Type B pancreatic cell (in vitro differentiated cells): ENCODE measurements at places on chromosomes 4 and X. TPM values are rescaled to one million over a fixed set of nuclear protein-coding genes. Genes with fewer than 3 reads are reported as not detected.
A peak's percentile ranks its signal among the peaks of the same experiment; 100 is the strongest.

Gene TIMM17B
- total RNA-seq = 64.4 and 77.4 TPM in 2 replicates

Gene ANXA5
- total RNA-seq = 175 and 245 TPM in 2 replicates

Gene GIMD1
- total RNA-seq = not detected in 2 replicates

Gene PRSS12
- 14.1 and 23.6 TPM in 2 replicates for total RNA-seq

Gene P2RY4
- not detected in 2 replicates for total RNA-seq

GRCh38 chr4:127783955-127784770 lies 2.0 kb downstream of the HSPA4L start:
- H3K4me1 ChIP-seq = peaks cover 14% of the 10 kb centered on the region
- peak overlapping the region; percentile 98 for H3K27ac ChIP-seq
- peaks cover 27% of the 10 kb centered on the region for H3K27me3 ChIP-seq
- H3K36me3 ChIP-seq = no peaks in the 10 kb centered on the region
- peak overlapping the region; percentile 99 for H3K4me3 ChIP-seq
- no peak for DNase-seq

GRCh38 chr4:10184041-10184440 lies 67.4 kb upstream of the WDR1 start:
- no peak overlapping the region for H3K27ac ChIP-seq
- H3K4me1 ChIP-seq = no peaks in the 10 kb centered on the region
- no peaks in the 10 kb centered on the region for H3K36me3 ChIP-seq
- no peak overlapping the region for H3K4me3 ChIP-seq
- peaks cover 5% of the 10 kb centered on the region for H3K27me3 ChIP-seq

GRCh38 chrX:24153178-24153795 lies 3.8 kb downstream of the ZFX start:
- DNase-seq = no peak
- H3K27ac ChIP-seq = peak overlapping the region; percentile 91
- no peaks in the 10 kb centered on the region for H3K27me3 ChIP-seq
- H3K4me1 ChIP-seq = peaks cover 47% of the 10 kb centered on the region
- peaks cover 23% of the 10 kb centered on the region for H3K36me3 ChIP-seq

DNA sequence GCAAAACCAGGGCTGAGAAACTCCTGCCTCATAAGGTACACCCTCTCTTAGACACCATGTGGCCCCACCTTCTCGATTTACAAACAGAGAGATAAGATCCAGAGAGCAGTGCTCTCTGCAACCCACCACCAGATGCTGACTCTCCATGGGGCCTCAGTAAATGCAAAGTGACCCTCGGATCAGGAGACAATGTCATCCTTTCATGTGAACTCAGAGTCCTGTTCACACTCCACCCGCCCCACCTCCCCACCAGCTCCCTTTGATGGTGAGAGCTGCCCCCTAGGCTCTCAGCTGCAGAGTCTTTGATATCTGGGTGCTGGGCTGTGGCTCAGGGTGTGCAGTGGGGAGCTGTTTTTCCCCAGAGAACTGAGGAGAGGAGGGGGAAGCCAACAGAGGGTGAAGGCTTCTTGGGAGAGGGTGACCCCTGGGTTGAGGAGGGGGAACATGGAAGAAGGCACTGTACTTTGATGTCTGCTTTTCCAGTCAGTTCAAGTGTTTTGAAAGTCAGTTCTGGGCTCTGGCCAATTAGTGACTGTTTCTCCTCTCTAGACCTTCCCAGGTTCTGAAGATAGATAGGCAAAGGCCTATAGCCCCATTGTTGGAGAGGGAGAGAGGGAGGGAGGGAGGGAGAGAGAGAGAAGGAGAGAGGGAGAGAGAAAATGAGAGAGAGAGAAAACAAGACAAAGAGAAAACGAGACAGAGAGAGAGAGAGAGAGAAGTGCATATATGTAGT lies 88.2 kb downstream of the SCD5 start:
- peaks cover 3% of the 10 kb centered on the region for H3K27me3 ChIP-seq
- no peaks in the 10 kb centered on the region for H3K36me3 ChIP-seq
- H3K4me1 ChIP-seq = peaks cover 18% of the 10 kb centered on the region
- no peak overlapping the region for H3K27ac ChIP-seq
- DNase-seq = no peak
- no peak overlapping the region for H3K4me3 ChIP-seq

GRCh38 chr4:90960840-90961239 lies 833.6 kb downstream of the CCSER1 start:
- no peaks in the 10 kb centered on the region for H3K27me3 ChIP-seq
- no peak overlapping the region for H3K4me3 ChIP-seq
- H3K27ac ChIP-seq = no peak overlapping the region
- H3K36me3 ChIP-seq = no peaks in the 10 kb centered on the region

GRCh38 chr4:95522682-95523530 lies 25.9 kb downstream of the UNC5C start:
- H3K4me1 ChIP-seq = peaks cover 30% of the 10 kb centered on the region
- H3K4me3 ChIP-seq = no peak overlapping the region
- DNase-seq = no peak
- H3K36me3 ChIP-seq = peaks cover 30% of the 10 kb centered on the region

- no peaks in the 10 kb centered on the region for H3K4me1 ChIP-seq
- no peak overlapping the region for H3K27ac ChIP-seq
- no peak for DNase-seq
- H3K27me3 ChIP-seq = peaks cover 3% of the 10 kb centered on the region
- no peaks in the 10 kb centered on the region for H3K36me3 ChIP-seq
Measured at GRCh38 chr4:110034026-110034393, 121.3 kb downstream of the EGF start.

DNA sequence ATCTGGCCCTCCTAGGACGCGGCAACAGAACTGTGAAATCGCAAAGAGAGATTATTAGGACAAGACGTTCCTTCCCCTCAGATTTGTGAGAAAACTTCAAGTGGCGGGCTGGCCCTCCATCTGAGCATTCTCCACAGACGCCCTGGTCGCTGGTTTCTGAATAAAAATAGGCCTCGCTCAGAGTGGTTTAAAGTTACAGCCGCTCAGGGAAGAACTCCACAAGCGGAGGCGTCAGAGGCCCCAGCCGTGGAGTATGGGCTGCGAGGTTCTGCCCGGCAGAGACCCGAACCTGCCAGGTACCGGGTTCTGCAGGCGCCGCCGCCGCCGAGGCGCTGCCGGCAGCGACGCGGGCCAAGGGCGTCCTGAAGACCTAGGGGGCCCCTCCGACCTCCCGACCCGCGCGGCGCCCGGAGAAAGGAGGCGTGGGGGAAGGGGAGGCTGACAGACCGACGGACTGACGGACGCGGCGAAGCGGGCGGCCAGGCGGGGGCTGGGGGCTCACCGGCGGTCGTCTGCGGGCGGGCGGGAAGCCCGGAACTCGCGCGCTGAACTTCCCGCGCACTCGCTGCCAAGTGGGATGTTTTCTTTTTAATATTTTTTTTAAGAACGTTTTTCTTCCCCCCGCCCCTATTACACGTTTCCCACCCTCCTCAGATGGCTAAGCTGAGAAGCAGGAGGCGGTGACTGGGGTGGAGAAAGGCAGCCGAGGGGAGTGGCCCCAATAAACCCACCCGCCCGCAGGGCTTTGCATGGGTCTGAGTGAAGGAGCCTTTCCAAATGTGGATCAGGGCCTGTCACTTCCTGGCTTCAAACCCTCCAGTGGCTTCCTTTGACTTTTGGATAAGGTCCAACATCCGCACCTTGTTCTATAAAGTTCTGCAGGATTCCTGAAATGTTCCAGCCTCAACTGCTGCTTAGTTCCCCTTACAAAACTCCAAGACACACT lies at the start of gene PABPC4L:
Gene PABPC4L, minus strand, starts transcription at position 574 of the 946 bp plus-strand sequence. CDS start 770 bp downstream, outside the sequence.
- H3K4me3 ChIP-seq = peak within 1 kb of the TSS; percentile 88
- peaks cover 3% of the 10 kb centered on the region for H3K27me3 ChIP-seq
- peak within 1 kb of the TSS; percentile 55 for H3K27ac ChIP-seq

DNA sequence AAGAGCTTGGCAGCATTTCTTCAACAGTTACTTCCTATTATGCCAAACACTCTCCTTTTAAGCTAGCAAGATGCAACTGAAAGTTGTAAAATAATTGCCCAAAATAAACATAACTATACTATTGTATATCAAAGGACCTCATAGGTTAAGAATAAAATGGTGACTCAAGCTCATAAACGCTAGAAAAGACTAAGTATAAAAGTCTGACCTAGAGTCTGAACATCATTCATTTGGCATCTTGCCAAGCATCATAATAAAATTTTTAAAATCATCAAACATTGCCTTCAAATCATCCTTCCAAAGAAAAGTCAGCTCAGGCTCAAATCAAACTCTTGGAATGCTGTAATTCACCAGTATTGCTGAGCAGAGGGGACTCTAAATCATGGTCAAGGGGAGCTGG lies 281.2 kb downstream of the QDPR start:
- DNase-seq = no peak
- no peaks in the 10 kb centered on the region for H3K36me3 ChIP-seq
- H3K4me3 ChIP-seq = no peak overlapping the region
- H3K27ac ChIP-seq = no peak overlapping the region
- H3K27me3 ChIP-seq = no peaks in the 10 kb centered on the region

Gene LGI2
- 1.1 and 5.4 TPM in 2 replicates for total RNA-seq

DNA sequence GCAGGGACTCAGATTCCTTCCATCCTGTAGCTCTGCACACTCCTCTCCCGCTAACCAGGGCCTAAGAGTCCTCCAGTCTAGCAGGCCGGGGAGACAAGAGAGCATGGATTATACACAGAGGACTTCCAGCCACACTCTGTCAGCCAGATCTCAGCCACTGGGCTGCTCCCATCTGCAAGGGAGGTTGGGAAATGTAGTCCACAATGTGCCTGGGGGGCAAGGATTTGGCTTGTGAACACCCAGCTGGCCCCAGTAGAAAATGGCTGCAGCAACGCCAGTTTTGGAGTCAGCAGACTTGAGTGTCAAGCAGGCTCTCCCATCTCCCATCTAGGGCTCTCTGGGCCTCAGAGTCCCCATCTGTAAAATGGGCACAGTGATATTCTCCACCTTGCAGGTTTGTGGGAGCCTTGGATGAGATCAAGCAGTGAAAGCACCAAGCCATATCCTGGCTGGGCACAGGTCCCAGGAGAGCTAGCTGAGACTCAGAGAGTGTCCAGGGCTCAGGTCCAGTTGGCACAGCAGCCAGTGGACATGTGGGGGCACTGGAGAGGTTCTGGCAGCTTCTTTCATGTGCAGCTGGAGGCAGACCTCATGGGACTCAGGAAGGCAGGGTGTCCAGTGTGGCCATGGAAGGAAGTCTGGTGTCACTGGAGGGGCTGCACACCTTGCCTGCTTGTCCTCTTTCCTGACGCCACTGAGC lies 14.6 kb downstream of the PSAPL1 start:
- H3K4me1 ChIP-seq = no peaks in the 10 kb centered on the region
- no peaks in the 10 kb centered on the region for H3K27me3 ChIP-seq
- no peaks in the 10 kb centered on the region for H3K36me3 ChIP-seq
- peak; percentile 60 for DNase-seq
- H3K4me3 ChIP-seq = no peak overlapping the region

- no peaks in the 10 kb centered on the region for H3K36me3 ChIP-seq
- no peaks in the 10 kb centered on the region for H3K4me1 ChIP-seq
- DNase-seq = no peak
- no peak overlapping the region for H3K27ac ChIP-seq
Measured at GRCh38 chr4:164700471-164700870, 53.5 kb upstream of the SMIM31 start.

Gene SLIT2
- 7.4 and 105 TPM in 2 replicates for total RNA-seq

- H3K36me3 ChIP-seq = peaks cover 12% of the 10 kb centered on the region
- peaks cover 26% of the 10 kb centered on the region for H3K4me1 ChIP-seq
- H3K27me3 ChIP-seq = no peaks in the 10 kb centered on the region
- peak within 1 kb of the TSS; percentile 98 for H3K4me3 ChIP-seq
Measured at GRCh38 chrX:132219343-132219768, at the start of gene RAP2C. RAP2C (minus strand) TSS chrX:132219447; CDS start chrX:132217268, 2,179 bp downstream.
